Stimulated activated CD4-positive, alpha-beta T cell treated with anti-CD3 and anti-CD28 coated beads, Interleukin-1b, Interleukin-23, amount 100 ng/mL, for 48 hours (primary cell): ENCODE measurements at places on chromosomes 5 and 9.

DNA sequence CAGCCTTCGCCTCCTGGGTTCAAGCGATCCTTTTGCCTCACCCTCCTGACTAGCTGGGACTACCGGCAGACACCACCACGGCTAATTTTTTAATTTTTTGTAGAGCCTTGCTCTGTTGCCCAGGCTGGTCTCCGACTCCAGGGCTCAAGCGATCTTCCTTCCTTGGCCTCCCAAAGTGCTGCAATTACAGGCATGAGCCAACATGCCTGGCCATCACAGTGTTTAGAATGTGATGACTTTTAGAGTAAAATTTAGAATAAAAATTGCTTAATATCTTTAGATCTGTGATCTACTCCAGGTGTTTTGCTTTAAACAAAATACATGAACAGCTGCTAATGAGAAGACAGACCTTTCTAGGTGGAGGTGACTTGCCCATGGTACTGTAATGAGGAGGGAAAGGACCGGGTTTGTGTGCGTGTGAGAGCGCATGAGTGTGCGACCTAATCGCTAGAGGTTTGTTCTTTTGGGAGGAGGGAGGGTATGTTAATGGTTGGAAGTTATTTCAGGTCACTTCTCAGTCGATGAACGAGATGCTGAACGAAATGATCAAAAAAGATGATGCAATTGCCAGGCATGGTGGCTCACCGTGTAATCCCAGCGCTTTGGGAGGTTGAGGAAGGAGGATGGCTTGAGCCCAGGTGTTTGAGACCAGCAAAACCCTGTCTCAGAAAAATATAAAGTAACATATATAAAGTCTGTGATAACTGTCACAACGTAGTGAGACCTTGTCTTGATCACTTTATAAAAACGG is 2.0 kb downstream of the CNOT6 start:
- no peak for DNase-seq

- no peak for DNase-seq
These were observed 190.5 kb upstream of the PPP1R26 start for GRCh38 chr9:135289081-135289491.

- no peak for DNase-seq
These were observed 12.9 kb upstream of the F2RL1 start for GRCh38 chr5:76805821-76806505.

DNA sequence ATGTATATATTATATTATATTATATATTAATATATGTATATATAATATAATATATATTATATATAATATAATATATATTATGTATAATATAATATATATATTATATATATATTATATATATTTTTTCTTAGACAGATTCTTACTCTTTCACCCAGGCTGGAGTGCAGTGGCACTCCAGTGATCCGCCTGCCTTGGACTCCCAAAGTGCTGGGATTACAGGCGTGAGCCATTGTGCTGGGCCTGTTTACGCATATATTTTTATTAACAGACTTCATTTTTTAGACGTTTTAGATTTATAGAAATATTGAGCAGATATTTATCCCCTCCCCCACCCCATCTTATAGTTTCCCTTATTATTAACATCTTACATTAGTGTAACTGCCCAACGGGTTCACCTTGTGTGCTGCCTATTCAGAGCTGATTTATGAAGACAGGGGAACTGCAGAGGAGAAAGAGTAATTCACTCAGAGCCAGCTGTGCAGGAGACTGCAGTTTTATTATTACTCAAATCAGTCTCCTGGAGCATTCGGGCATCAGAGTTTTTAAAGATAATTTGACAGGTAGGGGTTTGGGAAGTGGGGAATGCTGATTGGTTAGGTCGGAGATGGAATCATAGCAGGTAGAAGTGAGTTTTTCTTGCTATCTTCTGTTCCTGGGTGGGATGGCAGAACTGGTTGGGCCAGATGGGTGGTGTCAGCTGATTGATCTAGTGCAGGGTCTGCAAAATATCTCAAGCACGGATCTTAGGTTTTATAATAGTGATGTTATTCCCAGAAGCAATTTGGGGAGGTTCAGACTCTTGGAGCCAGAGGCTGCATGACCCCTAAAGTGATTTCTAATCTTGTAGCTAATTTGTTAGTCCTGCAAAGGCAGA is 93.4 kb downstream of the UNC13B start:
- no peak for DNase-seq

DNA sequence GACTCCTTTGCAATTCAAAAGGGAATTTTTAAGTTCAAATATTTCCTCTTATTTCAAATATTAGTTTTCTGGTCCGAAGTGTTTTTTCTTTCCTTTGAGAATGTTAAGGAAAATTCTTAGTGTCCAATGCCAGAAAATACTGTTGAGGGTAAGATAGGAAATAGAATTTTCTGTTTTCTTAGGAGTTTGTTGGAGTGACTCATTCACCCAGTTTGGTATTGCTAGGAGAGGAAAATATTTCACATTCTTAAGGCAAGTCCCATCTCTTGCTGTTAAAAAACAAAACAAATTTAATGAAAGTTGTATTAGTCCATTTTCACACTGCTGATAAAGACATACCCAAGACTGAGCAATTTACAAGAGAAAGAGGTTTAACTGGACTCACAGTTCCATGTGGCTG is 349.2 kb upstream of the ADAMTSL1 start:
- no peak for DNase-seq

- no peak for DNase-seq
These were observed 25.2 kb upstream of the SH3RF2 start for GRCh38 chr5:145911164-145911563.

DNA sequence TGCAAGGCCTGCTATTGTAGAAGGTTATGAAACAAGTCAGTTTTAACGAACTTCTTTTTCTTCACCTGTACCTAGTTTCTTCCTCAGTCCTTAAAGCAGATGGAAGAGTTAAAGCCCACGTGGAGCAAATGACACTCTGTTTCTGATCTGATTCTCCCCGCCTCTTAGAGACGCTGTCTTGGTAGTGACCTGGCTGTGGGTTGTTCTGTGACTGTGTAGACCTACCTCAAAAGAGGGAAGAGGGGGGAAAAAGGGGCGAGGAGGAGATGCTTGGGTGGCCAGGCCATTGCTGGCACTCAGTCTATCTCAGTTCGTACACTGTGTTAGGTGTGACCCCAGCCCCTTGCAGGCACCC is 610 bp downstream of the GFRA3 start:
- DNase-seq, result no peak

DNA sequence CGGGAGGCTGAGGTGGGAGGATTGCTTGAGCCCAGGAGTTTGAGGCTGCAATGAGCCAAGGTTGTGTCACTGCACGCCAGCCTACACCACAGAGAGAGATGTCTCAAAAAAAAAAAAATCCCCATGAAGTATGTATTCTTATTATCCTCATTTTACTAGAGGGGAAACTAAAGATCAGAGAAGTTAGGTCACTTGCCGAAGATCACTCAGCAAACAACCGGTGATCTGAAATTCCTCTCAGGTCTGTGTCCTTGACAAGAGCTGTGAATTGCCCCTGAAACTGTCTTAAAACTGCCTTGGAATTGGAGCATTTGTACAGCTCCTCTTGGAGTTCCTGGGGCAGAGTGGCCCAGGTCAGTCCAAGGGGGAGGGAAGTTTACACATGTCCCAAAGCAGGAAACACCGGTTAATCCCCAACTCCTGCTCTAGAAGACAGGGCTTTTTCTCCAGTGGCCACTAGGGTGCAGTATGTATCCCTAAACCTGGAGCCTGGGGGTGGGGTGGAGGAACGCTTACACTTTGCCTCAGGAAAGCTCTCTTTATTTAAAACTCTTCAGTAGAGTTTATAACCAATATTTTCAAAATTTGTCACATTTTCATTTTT is 27.6 kb downstream of the AQP7 start:
- peak; percentile 66 for DNase-seq

DNA sequence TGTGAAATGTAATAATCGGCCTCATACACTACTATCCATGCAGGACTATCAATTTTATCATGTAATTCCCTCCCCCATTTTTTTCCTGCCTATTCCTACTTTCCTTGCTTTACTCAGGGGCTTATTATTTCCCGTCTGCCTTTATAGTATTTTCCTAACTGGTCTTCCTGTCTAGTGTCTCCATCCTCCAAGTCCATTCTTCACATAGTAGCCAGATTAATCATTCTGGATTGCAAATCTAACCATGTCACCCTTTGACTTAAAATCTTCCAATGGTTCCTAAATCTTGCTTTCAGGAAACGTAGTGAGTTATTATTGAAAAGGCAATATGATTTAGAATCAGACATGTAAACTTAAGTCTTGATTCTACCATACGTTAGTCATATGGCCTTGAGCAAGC is 307.4 kb upstream of the HAPLN1 start:
- DNase-seq, result no peak

- no peak for DNase-seq
These were observed 14.8 kb upstream of the SLC30A5 start for GRCh38 chr5:69078921-69079540.
